ENCODE measurements at places on chromosomes 12 and 14.
A peak's percentile ranks its signal among the peaks of the same experiment; 100 is the strongest.

DNA sequence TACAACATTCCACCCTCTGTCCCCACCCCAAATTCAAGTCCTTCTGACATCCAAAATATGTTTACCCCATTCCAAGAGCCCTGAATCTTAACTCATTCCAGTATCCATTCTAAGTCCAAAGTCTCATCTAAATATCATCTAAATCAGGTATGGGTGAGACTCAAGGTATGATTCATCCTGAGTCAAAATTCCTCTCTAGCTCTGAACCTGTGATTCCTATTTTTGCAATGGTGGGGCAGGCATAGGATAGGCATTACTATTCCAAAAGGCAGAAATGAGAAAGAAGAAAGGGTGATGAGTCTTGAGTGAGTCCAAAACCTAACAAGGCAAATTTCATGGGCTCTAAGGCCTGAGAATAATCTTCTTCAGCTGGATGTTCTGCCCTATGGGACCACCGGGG lies 140.3 kb upstream of the FAR2 start:
- DNase-seq = no peak

DNA sequence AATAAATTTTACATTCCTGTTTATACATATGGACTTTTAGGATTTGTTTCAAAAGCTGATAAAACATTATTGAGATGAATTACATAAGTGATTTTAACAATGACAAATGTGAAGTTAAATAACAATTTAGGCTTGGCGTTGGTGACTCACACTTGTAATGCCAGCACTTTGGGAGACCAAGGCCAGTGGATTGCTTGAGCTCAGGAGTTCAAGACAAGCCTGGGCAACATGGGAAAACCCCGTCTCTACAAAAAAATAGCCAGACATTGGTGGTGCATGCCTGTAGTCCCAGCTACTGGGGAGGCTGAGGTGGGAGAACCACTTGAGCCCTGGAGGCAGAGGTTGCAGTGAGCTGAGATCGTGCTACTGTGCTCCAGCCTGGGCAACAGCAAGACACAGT lies 7.4 kb downstream of the ACOT2 start:
- DNase-seq = no peak

- DNase-seq = no peak
These were observed 2.8 kb upstream of the CD4 start for GRCh38 chr12:6786416-6787094.

- DNase-seq = no peak
These were observed 173.0 kb upstream of the G2E3 start for GRCh38 chr14:30385925-30386324.

GRCh38 chr14:100547633-100548294 lies 39.5 kb downstream of the BEGAIN start:
- no peak for DNase-seq

GRCh38 chr14:78633752-78634151 lies 463.6 kb downstream of the NRXN3 start:
- peak; percentile 66 for DNase-seq

DNA sequence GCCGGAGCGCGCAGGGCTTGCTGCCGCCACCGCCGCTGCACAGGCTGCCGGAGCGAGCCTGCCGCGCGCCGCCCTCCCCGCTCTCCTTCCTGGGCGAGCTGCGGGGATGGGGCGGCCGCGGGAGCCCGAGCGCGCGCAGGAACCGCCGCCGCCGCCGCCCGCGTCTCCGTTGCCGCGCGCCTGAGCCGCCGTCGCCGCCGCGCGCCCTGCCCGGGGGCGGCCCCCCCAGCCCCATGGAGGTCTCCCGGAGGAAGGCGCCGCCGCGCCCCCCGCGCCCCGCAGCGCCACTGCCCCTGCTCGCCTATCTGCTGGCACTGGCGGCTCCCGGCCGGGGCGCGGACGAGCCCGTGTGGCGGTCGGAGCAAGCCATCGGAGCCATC lies 352 bp downstream of the PLXNC1 start:
- no peak for DNase-seq

- no peak for DNase-seq
These were observed 19.0 kb downstream of the NINJ2 start for GRCh38 chr12:644303-644639.

GRCh38 chr12:110355073-110355472 lies 48.4 kb downstream of the ANAPC7 start:
- no peak for DNase-seq

- DNase-seq = no peak
These were observed 49.6 kb upstream of the GPR68 start for GRCh38 chr14:91294153-91294552.

DNA sequence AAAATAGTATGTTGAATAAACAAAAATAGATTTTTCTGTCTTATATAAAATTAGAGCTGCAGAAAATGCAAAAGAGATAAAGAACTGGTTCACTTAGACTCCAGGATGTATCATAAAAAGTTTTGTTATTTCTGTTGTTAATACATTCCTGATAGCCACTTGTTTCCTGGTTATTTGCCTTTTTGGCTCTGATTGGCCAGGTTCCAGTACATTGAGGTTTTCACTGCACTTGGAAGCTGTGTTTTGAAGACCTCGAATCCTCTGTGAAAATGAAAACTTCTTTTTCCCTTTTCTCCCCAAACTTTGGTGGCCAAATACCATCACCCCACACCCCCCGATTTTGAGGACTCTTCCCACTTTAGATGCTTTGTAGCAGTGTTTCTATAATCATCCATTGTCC lies 525.3 kb downstream of the MED13L start:
- no peak for DNase-seq

GRCh38 chr12:3962631-3963483 lies 89.7 kb upstream of the PARP11 start:
- DNase-seq = no peak

DNA sequence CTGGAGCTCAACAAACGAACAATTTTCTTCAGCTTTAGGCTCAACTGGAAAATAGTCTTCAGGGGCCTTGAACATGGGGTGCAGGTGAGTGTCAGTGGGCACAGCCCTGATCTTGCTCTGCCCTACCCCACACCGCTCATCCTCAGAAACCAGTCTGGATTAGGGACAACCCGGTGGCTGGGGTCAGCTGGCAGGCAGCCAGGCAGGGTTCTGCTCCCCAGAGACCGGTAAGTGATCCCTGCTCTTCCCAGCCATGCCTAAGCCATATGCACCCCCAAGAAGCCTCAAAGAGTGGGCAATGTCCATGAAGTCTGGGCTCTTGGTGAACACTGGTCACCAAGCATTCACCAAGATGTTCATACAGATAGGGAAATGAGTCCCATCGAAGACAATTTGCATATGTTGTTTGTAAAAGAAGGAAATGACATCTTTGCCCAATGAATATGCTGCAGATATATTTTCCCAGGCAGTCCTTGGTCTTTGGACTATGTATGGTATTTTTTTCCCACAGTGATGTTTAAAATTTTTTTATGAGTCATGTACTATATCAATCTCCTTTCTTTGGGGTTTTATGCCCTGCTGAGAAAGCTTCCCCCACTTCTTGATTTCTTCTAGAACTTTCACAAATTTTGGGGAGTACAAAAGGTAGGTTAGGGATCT lies 63.9 kb upstream of the VASH1 start:
- no peak for DNase-seq

DNA sequence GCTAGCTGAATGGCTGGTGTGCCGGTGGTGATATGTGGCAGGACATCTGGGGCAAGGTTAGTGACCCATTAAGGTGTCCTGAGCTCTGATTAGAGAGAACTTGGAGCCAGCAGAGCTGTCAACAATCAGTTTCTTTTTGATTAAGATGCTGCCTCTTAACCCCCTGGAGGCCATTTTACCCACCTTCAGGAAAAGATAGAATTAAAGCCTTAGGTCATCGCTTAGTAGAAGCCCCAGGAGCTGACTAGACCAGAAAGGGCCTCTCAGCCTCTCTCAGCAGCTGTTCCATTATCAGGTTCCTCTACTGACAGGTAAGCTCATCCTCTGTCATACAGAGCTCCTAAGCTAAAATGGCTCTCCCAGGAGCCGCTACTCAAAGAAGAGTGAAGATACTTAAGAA lies 339.0 kb downstream of the FUT8 start:
- no peak for DNase-seq

GRCh38 chr14:31934767-31935266 lies 142.3 kb upstream of the ARHGAP5 start:
- DNase-seq = peak; percentile 85

DNA sequence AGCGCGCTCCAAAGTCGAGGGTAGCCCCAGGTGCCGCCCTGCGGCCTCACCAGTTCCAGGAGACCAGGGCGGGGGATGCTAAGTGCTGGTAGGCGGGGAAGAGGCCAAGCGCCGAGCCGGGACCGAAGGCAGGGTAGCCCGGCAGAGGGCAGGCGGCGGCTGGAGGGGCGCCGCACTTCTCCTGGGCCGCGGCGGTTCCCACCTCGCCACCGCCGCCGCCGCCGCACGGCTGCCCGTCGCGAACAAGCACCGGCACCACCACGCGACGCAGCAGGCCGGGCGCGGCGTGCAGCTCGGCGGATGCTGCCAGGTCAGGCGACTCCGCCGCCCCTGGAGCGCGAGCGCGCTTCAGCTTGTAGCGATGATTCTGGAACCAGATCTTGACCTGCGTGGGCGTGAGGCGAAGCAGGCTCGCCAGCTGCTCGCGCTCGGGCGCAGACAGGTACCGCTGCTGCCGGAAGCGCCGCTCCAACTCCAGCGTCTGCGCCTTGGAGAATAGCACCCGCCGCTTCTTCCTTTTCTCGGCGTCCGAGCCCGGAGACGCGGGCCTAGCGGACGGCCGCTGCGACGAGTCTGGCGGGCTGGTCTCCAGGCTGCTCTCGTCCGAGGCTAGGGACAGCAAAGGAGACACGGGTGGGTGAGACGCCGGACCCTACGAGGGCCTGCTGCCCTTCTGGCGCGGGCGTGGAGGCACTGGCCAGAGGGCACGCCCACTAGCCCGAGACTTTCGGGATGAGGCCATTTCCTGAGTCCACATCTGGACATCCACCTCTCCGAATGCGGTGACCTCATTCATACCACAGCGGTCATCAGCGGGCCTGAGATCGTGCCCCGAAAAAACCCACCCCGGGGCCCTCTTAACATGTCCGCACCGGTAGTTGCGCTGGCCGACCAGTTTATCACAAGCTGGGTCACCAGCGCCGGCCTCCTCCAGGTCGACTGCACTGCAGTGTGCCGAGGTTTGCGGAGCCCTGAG lies 1.3 kb downstream of the NKX2-8 start:
- DNase-seq = peak; percentile 67

- DNase-seq = no peak
These were observed 2.6 kb upstream of the KRT79 start for GRCh38 chr12:52836491-52837412.

DNA sequence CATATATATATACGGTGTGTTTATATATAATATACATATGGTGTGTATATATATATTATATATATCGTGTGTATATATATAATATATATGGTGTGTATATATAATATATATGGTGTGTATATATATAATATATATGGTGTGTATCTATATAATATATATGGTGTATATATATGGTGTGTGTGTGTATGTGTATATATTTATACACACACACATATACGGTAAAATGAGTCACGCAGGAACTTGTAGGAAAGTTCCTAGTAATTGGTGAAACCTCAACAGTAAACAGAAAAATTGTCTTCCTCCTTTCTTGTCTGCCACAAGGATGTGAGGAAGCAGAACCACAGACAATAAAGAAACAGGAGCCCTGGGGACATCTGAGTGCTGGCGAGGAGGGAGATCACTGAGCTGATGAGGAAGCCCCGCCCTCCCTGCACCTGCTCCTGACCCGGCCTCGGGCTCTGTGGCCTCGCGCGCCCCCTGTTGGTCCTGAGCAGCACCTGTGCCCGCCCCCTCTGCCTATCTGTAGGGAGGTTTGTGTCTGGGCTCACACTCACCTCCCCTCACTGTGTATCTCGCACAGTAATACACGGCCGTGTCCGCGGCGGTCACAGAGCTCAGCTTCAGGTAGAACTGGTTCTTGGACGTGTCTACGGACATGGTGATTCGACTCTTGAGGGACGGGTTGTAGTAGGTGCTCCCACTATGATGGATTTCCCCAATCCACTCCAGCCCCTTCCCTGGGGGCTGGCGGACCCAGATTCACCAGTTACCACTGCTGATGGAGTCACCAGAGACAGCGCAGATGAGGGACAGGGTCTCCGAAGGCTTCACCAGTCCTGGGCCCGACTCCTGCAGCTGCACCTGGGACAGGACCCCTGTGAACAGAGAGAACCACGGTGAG lies 1079.4 kb downstream of the TMEM121 start:
- no peak for DNase-seq

DNA sequence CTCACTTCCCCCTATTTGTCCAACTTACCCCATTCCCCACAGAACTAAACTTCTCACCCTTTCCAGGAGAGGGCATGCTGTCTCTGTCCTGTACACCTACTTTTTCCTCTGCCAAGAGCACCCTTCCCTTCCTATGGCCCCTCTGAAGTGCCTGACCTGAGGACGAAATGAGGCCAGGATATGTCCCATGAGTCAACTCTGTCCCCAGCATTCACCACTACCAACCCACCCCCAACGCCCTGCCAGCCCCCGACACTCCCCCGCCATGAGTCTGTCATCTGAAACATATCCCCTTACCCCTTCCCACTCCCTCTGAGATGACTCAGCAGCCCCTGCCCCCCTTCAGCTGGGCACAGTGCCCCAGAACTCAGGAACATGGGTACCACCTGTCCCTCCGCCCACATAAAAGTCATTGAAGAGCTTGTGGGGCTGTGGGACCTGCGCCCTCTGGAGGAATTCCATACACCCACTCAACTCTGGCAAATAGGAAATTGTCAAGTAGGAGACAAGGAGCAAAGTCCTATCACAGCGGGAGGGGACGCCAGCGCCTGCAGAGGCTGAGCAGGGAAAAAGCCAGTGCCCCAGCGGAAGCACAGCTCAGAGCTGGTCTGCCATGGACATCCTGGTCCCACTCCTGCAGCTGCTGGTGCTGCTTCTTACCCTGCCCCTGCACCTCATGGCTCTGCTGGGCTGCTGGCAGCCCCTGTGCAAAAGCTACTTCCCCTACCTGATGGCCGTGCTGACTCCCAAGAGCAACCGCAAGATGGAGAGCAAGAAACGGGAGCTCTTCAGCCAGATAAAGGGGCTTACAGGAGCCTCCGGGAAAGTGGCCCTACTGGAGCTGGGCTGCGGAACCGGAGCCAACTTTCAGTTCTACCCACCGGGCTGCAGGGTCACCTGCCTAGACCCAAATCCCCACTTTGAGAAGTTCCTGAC lies 26.3 kb downstream of the ITGA7 start:
- no peak for DNase-seq

GRCh38 chr12:18148961-18149360 lies 59.0 kb upstream of the RERGL start:
- DNase-seq = no peak

DNA sequence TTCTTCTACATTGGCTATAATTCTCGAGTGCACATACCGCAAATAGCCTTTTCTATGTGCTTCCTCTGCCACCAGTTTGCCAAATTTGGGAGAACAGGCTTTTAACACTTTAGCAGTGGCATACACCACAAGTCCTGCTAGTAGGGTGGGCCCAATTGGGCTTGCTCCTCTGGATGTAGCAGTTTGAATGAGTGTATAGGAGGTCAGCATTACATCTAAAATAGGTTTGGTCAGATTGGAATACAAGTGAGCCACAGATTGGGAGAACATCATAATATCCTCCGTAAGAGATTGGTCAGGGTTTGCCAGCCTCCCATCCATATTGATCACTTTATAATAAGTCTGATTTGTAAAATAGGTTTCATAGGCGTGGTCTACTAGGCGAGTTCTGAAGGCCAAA lies 902 bp downstream of the ABCD2 start:
- no peak for DNase-seq

GRCh38 chr14:101019990-101020710 lies 116.6 kb upstream of the RTL1 start:
- no peak for DNase-seq

GRCh38 chr12:132188916-132189325 lies 44.7 kb downstream of the NOC4L start:
- no peak for DNase-seq

Data from brain (organoid and tissue), 16 donors.